ENCODE measurements at places on chromosomes 12 and 14.

- DNase-seq: no peak
Observed at GRCh38 chr14:104715416-104715815, 8.6 kb upstream of the ADSS1 start.

DNA sequence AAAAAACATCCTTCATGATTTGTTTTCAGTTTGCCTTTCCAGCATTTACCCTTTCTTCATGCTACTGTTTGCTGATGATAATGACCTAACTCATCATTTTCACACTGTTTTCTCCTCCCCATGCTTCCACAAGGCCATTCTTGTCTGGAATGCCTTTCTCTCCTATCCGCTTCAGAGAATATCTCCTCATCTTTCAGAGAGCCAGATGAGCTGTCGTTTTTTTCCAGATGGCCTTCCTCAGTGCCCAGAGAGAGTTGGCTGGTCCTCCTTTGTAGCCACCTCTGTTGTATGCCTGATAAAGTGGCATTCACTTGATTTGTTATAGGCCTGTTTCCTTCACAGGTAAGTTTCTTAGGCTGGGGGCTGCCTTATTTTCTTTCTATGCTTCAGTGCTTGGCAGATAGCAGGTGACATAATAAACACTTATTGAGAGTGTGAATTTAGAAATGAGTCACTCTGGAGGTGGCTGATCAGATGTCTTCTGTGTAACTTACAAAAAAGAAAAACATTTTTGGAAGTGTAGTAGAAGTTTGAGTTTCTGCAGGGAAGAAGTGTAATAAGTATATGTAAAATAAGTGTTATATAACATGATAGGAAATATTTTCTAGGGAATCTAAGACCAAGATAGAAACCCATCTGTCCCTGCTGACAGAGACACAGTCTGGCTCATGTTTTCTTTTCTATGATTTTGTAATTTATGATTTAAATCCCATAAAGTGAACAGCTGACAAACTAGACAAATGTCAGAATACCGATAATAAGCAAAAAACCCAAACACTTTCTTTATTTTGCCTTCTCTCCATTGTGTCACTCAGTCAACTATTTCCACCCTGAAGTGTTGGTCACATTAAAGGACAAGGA is 174.5 kb downstream of the DACT1 start:
- no peak for DNase-seq

- DNase-seq: no peak
Observed at GRCh38 chr12:115118177-115118724, 434.3 kb upstream of the TBX3 start.

DNA sequence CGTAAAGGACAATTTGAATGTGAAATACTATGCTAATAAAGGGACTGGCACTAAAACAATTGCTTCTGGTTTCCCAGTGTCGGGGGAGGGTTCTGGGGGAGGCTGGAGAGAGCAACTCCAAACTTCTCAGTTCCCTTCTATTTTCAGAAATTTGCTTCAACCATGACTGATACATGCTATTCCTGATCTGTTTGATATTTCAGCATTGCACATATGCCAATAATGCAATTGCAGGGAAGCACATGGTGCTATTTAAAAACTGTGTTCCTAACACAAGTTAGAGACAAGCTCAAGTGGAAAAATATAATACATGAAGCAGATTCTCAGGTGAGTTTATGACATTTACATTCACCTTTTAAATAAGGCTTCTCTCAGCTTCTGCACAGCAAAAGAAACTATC is 188.9 kb downstream of the RIMBP2 start:
- no peak for DNase-seq
